Spleen (tissue), 13 donors: ENCODE measurements at places on chromosomes 5 and 9. TPM values are rescaled to one million over a fixed set of nuclear protein-coding genes. Genes with fewer than 3 reads are reported as not detected.
A peak's percentile ranks its signal among the peaks of the same experiment; 100 is the strongest.

- DNase-seq = no peak
- no peak overlapping the region for H3K4me3 ChIP-seq
- no peaks in the 10 kb centered on the region for H3K27me3 ChIP-seq
- H3K36me3 ChIP-seq = no peaks in the 10 kb centered on the region
These were observed 226.4 kb downstream of the DCP2 start for GRCh38 chr5:113202746-113203716.

Gene COL23A1
- polyA plus RNA-seq = 3.1 TPM

DNA sequence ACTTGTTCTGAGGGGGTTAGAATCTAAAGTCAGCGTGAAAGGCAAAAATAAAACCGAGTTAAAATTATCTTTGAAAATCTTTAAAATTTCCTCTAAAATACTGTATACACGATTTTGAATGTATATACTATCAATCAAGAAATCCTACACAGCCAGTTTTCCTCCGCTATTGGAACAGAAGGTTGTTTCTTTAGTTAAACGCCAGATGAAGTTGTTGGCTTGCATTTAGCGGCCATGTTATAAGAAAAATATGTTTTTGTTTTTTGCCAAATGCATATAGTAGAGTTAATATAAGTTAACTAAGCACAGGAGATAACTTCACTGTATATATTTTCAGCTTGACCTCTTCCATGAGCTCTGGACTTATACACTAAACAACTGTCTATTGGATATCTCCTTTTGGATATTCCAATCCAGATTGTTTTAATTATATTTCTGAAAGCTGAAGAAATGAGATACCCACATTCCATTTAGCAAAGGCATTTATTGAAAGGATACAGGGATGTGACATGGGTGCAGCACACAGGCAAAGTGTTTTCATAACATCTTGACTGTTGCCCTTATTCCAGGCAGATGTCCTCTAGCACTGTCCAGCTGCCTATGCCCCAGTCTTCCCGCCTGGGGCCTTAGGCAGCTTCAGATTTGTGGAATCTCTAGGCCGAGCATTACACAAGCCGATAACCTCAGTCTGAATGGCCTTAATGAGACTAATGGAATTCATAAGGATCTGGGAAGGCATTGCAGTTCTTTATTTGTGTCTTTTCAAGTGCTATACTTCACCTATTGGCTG is 10.0 kb upstream of the ATG10 start:
- H3K4me3 ChIP-seq = no peak overlapping the region
- H3K36me3 ChIP-seq = no peaks in the 10 kb centered on the region

Gene C9
- polyA plus RNA-seq = not detected

Gene PTGES2
- 71.2 TPM for polyA plus RNA-seq

Gene CENPK
- polyA plus RNA-seq = 7.7 TPM

DNA sequence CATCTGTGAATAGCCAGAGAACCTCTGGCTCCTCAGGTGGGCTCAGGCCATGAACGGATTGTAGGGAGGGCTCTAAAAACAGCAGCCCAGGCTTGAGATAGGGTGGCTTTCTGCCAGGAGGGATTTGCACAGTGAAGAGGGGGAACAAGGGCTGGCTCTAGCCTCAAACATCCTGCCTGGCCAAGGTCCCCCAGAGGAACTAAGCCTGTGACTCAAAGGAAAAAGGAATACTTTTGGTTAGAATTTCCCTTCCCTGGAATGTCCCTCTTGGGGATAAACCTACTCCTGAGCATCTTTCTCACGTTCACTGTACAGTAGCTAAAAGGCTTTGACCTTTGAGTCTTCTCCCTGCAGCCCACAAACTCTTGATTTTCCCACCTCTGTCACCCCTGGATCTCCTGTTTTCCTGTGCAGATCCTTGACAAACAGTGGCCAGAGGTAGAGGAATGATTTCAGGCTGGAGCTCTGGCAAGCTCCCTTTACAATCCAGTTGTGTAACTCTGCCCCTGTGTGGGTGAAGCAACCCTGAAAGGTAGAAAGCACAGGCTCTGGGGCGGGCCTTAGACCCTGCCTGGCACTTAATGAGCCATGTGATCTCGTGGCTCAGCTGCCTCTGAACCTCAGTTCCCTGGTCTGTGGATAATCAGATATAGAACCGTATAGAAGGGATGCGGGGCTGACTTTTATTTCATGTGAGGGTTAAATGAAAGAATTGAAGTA is 17.4 kb downstream of the SEC61B start:
- H3K4me3 ChIP-seq = no peak overlapping the region
- DNase-seq = no peak
- H3K4me1 ChIP-seq = peaks cover 15% of the 10 kb centered on the region
- H3K27me3 ChIP-seq = no peaks in the 10 kb centered on the region
- H3K27ac ChIP-seq = peak overlapping the region; percentile 39

DNA sequence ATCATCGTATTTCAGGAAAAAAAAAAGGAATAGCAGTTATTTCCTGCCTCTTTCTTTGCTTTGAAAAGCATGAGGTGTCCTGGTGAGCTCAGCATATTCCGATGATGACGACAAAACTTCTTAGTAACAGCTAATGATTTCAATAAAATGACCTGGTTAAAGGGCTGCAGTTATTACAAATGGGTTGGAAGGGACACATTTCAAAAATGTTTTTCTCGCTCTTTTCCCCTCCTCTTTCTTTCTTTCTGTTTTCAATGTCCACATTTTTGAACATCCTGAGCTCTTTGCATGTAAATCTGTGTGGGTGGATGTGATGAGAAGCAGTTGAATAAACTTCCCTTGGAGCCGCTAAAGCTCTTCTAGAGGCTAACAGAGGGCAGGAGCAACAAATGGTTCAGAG is 186.8 kb upstream of the SLC27A6 start:
- H3K27ac ChIP-seq = no peak overlapping the region
- H3K36me3 ChIP-seq = no peaks in the 10 kb centered on the region
- H3K4me3 ChIP-seq = no peak overlapping the region
- H3K27me3 ChIP-seq = no peaks in the 10 kb centered on the region
- no peaks in the 10 kb centered on the region for H3K4me1 ChIP-seq
- DNase-seq = no peak

Gene ARSI
- 0.38 TPM for polyA plus RNA-seq

Gene PLPP7
- 1.3 TPM for polyA plus RNA-seq

DNA sequence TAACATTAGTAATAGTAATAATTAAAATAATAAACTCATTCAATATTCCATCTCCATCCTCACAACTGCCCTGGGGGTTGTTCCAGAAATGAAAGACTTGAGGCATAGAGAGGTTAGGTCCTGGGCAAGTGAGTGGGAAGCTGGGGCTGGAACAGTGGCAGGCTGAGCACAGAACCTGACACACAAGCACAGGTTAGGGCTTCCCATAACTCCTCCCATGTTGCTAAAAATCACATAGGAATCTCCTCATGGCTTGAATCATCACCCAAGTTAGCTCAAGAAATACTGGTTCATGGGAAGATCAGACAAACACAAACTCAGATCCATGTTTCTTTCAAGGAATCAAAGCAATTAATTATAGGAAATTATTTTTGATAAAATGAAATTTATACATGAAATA is 487.7 kb downstream of the SEMA5A start:
- H3K27me3 ChIP-seq = no peaks in the 10 kb centered on the region
- no peak overlapping the region for H3K4me3 ChIP-seq
- H3K4me1 ChIP-seq = no peaks in the 10 kb centered on the region
- H3K27ac ChIP-seq = no peak overlapping the region
- no peak for DNase-seq

Gene SLU7
- polyA plus RNA-seq = 36.6 TPM

GRCh38 chr5:76641514-76642120 is 18.4 kb upstream of the F2RL2 start:
- H3K4me1 ChIP-seq = no peaks in the 10 kb centered on the region
- no peak overlapping the region for H3K27ac ChIP-seq
- no peaks in the 10 kb centered on the region for H3K36me3 ChIP-seq
- H3K27me3 ChIP-seq = no peaks in the 10 kb centered on the region

GRCh38 chr5:40401284-40402006 is 278.3 kb upstream of the PTGER4 start:
- H3K27ac ChIP-seq = no peak overlapping the region
- DNase-seq = no peak
- H3K4me3 ChIP-seq = no peak overlapping the region
- H3K36me3 ChIP-seq = no peaks in the 10 kb centered on the region
- H3K4me1 ChIP-seq = peaks cover 18% of the 10 kb centered on the region

- no peak for DNase-seq
- H3K27ac ChIP-seq = no peak overlapping the region
- no peaks in the 10 kb centered on the region for H3K4me1 ChIP-seq
- no peak overlapping the region for H3K4me3 ChIP-seq
- no peaks in the 10 kb centered on the region for H3K36me3 ChIP-seq
These were observed 1020.2 kb downstream of the NR2F1-AS1 start for GRCh38 chr5:92560698-92561401.

DNA sequence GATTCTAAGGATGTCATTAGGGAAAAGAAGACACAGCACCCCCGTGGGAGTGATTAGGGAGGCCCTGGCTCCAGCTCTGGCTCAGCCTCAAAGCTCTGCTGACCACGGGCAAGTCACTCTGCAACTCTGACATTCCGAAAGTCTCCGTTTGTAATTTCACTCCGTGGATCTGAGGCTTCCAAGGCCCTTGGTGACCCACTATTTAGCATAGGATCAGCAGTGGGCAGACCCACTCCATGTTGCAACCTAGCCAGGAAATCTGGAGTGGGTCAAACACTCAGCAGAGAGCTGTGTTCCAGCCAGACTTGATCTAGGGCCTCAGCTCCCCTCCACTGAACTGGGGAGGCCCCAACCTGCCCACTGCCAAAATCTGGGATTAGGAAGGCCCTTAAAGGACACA is 11.8 kb downstream of the PHF19 start:
- peaks cover 25% of the 10 kb centered on the region for H3K4me1 ChIP-seq
- no peaks in the 10 kb centered on the region for H3K27me3 ChIP-seq
- H3K27ac ChIP-seq = no peak overlapping the region

- no peaks in the 10 kb centered on the region for H3K36me3 ChIP-seq
- H3K4me1 ChIP-seq = peaks cover 3% of the 10 kb centered on the region
- no peak overlapping the region for H3K27ac ChIP-seq
- no peak for DNase-seq
These were observed 224.4 kb downstream of the ROR2 start for GRCh38 chr9:91725651-91726050.

DNA sequence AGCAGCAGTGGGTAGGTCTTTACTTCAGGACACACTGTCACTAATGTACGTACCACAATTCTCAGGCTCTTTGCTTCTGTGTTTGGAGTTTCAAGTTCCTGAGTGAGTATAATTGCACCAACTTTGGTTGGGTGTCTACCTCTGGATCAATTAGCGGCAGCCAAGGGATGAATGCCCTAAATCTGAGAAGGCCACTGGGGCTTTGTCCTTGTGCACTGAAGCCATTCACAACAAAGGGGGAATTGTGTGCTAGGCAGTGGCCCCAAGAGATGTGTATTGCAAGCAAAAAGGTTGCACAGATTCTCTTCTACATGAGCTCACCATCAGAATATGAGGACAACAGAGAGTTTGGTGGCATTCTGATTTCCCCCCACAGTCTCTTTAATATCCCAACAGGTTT is 3.9 kb upstream of the PHF24 start:
- no peak for DNase-seq
- H3K4me1 ChIP-seq = peaks cover 15% of the 10 kb centered on the region
- H3K36me3 ChIP-seq = no peaks in the 10 kb centered on the region
- no peak overlapping the region for H3K27ac ChIP-seq
- H3K4me3 ChIP-seq = no peak overlapping the region

Gene ZNF169
- 3.2 TPM for polyA plus RNA-seq

Gene SPATA31C1
- not detected for polyA plus RNA-seq

Gene C9orf43
- polyA plus RNA-seq = 0.27 TPM

Gene NOP16
- 41.5 TPM for polyA plus RNA-seq

Gene IFNK
- not detected for polyA plus RNA-seq

Gene TAF1L
- polyA plus RNA-seq = not detected
